ENCODE measurements at places on chromosomes 12 and 14. TPM values are rescaled to one million over a fixed set of nuclear protein-coding genes. Genes with fewer than 3 reads are reported as not detected.

GRCh38 chr14:59460378-59460777, 4.8 kb downstream of the GPR135 start:
- H3K4me3 ChIP-seq: no peak overlapping the region
- no peaks in the 10 kb centered on the region for H3K36me3 ChIP-seq
- H3K27me3 ChIP-seq: no peaks in the 10 kb centered on the region
- peaks cover 9% of the 10 kb centered on the region for H3K4me1 ChIP-seq

Gene HOXC4
- total RNA-seq: 1.4 TPM

Gene GPR162
- total RNA-seq: 0.11 TPM

Gene DYNC1H1
- 249 TPM for total RNA-seq

DNA sequence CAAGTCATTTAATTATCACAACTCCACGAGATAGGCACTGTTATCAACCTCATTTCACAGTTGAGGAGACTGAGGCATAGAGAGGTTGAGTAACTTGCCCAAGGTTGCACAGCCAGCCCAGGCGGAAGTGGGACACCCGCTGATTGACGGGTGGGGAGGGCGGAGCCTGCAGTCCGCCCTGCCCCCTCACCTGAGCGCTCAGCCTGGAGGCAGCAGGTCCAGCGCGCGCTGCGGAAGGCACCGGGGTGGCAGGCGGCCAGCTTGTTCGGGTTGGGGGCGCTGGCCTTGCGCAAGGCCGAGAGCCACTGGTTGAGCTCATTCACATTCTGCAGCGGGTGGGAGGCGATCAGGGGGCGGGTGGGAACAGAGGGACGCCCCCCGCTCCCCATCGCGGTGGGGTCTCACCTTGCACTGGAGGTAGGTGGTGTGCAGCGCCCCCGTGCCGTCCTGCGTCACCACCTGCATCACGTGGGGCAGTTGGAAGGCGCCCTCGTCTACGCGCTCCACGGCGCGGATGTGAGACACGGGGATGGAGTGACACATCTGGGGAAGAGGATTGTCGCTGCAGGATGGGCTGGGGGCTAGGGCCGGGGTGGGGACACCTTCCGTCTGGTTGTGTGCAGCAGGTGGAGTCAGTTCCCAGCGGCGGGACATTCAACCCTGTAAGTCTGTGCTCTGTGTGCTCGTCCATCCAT, 31.7 kb downstream of the RASAL1 start:
- peaks cover 4% of the 10 kb centered on the region for H3K4me1 ChIP-seq
- no peaks in the 10 kb centered on the region for H3K27me3 ChIP-seq
- H3K36me3 ChIP-seq: no peaks in the 10 kb centered on the region
- no peak overlapping the region for H3K27ac ChIP-seq

DNA sequence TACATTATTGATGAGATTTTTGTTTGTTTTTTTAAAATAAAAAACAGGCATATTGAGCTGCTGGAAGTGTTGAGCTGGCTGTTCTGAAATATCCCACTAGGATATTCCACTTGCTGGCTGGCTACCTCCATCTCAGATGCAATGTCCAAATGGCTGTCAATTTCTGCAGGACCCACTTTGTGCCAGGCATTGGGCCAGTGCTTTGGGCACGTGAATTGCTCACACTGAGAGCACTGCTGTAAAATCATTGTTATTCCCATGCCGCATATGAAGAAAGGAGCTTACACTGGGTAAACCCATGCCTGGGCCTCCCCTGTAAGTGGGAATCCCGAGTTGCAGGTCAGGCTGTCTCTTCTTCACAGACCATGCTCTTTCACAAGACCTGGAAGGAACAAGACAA, 56.7 kb downstream of the RGS6 start:
- DNase-seq: no peak
- H3K4me1 ChIP-seq: no peaks in the 10 kb centered on the region
- no peaks in the 10 kb centered on the region for H3K27me3 ChIP-seq
- no peak overlapping the region for H3K27ac ChIP-seq
- no peaks in the 10 kb centered on the region for H3K36me3 ChIP-seq

DNA sequence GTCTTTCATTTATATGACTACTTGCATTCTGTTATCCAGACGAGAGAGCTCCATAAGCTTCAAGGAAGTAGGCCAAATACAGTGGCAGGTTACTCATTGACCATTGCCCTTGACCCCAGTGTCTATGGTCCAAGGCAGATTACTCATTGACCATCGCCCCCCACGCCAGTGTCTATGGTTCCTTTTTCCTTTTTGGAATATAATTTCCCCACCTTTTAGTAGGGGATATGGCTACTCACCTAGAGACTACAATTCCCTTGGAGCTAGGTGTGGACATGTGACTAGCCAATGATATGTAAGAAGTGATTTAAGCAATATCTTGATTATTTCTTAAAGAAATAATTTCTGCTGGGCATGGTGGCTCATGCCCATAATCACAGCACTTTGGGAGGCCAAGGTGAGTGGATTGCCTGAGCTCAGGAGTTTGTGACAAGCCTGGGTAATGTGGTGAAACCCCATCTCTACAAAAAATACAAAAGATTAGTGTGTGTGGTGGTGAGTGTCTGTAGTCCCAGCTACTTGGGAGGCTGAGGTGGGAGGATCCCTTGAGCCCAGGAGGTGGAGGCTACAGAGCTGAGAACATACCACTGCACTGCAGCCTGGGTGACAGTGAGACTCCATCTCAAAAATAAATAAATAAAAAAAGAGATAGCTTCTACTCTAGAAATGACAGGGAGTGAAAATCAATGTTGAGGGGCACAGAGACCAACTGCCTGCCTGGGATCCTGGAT, 32.6 kb downstream of the SIX4 start:
- H3K27me3 ChIP-seq: no peaks in the 10 kb centered on the region
- no peak overlapping the region for H3K27ac ChIP-seq
- DNase-seq: no peak
- H3K4me3 ChIP-seq: no peak overlapping the region
- H3K36me3 ChIP-seq: no peaks in the 10 kb centered on the region

Gene ZC2HC1C
- 0.81 TPM for total RNA-seq

- no peaks in the 10 kb centered on the region for H3K36me3 ChIP-seq
- no peak for DNase-seq
- H3K27me3 ChIP-seq: no peaks in the 10 kb centered on the region
- no peak overlapping the region for H3K4me3 ChIP-seq
- no peaks in the 10 kb centered on the region for H3K4me1 ChIP-seq
- H3K27ac ChIP-seq: no peak overlapping the region
These were observed 43.0 kb downstream of the LRIG3 start for GRCh38 chr12:58877243-58877743.

- no peaks in the 10 kb centered on the region for H3K4me1 ChIP-seq
- no peaks in the 10 kb centered on the region for H3K36me3 ChIP-seq
- H3K4me3 ChIP-seq: no peak overlapping the region
- no peak for DNase-seq
- H3K27me3 ChIP-seq: no peaks in the 10 kb centered on the region
- H3K27ac ChIP-seq: no peak overlapping the region
These were observed 886.3 kb upstream of the SEL1L start for GRCh38 chr14:82419933-82420332.

DNA sequence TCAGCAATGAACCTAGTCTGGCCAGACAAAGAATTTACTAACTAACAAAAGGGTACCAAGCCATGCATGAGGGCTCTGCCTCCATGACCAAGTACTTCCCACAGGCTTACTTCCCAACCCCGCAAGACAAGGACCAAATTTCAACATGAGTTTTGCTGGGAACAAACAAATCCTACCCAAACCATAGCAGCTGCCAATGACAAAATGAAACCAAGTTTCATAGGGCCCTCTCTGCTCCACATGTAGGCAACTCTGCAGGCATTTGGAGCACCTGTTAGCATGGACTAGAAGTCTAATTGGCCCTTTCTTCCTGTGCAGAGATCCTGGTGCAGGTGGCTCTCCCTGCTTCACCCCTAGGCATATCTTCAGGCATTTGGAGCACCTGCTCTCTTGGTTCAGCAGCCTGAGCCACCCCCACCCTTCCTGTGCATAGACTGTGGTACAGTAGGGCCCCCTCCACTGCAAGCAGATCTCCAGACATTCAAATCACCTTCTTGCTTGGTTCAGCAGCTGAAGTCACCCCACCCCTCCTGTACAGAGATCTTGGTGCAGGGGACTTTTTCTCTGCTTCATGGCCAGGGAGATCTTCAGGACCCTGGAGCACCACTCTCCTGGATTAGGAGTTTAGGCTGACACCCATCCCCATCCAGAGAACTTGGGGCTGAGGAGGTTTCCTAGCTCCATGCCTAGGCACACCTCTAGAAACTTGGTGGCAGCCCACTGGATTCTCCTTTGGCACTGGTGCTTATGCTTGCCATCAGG, 308.7 kb downstream of the RPAP3 start:
- DNase-seq: no peak
- peak overlapping the region; percentile 17 for H3K4me3 ChIP-seq
- H3K27ac ChIP-seq: no peak overlapping the region
- no peaks in the 10 kb centered on the region for H3K36me3 ChIP-seq
- no peaks in the 10 kb centered on the region for H3K27me3 ChIP-seq
- peaks cover 45% of the 10 kb centered on the region for H3K4me1 ChIP-seq

GRCh38 chr12:50620109-50620977, 115.6 kb downstream of the DIP2B start:
- no peaks in the 10 kb centered on the region for H3K36me3 ChIP-seq
- no peak overlapping the region for H3K27ac ChIP-seq
- no peak for DNase-seq
- H3K4me3 ChIP-seq: no peak overlapping the region
- peaks cover 32% of the 10 kb centered on the region for H3K4me1 ChIP-seq

Gene MYF5
- not detected for total RNA-seq

DNA sequence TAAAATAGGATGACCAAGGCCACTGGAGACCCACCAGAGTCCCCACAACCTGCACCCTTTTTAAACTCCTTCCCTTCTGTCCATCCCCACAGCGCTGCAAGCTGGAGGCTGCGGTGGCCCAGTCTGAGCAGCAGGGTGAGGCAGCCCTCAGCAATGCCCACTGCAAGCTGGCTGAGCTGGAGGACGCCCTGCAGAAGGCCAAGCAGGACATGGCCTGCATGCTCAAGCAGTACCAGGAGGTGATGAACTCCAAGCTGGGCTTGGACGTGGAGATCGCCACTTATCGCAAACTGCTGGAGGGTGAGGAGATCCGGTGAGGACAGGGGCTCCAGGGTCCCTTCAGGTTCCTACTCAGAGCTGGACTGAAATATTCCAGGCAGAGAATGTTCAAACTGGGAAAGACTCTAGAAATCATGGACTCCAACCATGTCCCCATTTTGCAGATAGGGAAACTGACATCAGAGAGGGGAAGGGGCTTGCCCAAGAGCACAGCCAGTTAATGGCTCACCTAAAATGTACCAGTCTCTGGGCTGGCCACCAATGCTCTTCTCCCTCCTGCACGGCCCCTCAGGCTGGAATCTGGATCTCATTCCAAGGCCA, 17.2 kb downstream of the KRT85 start:
- no peak overlapping the region for H3K27ac ChIP-seq
- no peaks in the 10 kb centered on the region for H3K27me3 ChIP-seq
- no peak overlapping the region for H3K4me3 ChIP-seq
- H3K4me1 ChIP-seq: peaks cover 21% of the 10 kb centered on the region
- H3K36me3 ChIP-seq: no peaks in the 10 kb centered on the region

DNA sequence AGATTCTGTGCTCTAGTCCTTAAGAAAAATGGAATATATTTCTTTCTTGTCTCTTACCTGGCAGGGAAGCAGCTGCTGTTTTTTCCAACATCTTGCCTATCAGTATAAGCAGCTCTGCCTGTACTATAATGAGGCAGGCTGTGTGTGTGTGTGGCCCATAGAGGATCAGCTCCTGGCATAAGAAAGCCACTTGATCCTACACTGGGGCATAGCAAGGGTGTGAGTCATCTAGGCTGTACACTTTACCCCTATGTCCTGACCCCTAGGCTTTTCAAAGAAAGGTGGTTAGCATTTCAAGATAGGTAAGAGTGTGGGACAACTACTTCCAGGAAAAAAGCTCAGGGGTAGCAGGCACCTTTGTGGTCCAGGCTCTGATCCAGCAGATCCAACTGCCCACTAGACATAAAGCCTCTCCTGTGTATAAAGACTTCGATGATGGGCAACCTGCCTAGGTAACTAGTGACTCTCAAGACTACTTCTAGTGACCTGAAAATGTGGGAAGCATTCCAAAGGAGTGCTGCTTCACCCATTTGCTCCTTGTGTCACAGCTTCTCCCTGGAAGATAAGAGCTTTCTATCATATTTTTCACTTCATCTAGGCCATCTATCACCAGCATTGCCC, 4.9 kb upstream of the SENP1 start:
- no peak for DNase-seq
- H3K4me3 ChIP-seq: no peak overlapping the region
- H3K4me1 ChIP-seq: peaks cover 12% of the 10 kb centered on the region
- no peaks in the 10 kb centered on the region for H3K27me3 ChIP-seq
- H3K27ac ChIP-seq: no peak overlapping the region
